CD8-positive, alpha-beta memory T cell (primary cell): ENCODE measurements at places on chromosomes 12 and 14. TPM values are rescaled to one million over a fixed set of nuclear protein-coding genes. Genes with fewer than 3 reads are reported as not detected.

Gene BMP4
- total RNA-seq, result not detected

Gene PPP1R1A
- not detected for total RNA-seq

GRCh38 chr14:73105727-73106126 lies 30.6 kb upstream of the PSEN1 start:
- DNase-seq, result no peak
- peaks cover 53% of the 10 kb centered on the region for H3K36me3 ChIP-seq
- no peak overlapping the region for H3K4me3 ChIP-seq
- H3K4me1 ChIP-seq, result no peaks in the 10 kb centered on the region

DNA sequence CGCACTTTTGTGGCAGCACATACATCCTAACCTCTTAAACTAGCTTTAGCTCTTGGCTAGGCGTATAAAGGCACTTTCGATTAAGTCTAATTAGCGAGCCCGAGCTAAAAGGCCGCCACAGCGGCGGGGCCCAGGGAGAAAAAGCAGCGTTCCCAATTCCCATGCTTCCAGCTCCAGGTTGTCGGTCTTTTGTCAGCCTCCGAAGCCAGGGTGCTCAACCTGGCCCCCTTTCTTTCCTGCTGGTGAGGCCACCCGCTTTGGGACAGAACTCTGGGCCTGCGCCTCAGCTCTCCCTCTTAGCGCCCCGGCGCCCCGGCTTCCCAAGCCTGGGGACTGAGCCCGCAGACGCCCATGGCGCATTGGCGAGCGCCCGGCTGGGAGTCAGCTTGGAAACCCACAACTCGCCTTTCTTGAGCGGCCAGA lies 33.3 kb upstream of the TBX5 start:
- no peak for DNase-seq
- no peak overlapping the region for H3K4me3 ChIP-seq
- H3K36me3 ChIP-seq, result no peaks in the 10 kb centered on the region

- no peaks in the 10 kb centered on the region for H3K4me1 ChIP-seq
- H3K4me3 ChIP-seq, result no peak overlapping the region
- H3K36me3 ChIP-seq, result no peaks in the 10 kb centered on the region
- H3K27me3 ChIP-seq, result no peaks in the 10 kb centered on the region
- no peak for DNase-seq
These were observed 231.5 kb downstream of the SUDS3 start for GRCh38 chr12:118607831-118608230.

DNA sequence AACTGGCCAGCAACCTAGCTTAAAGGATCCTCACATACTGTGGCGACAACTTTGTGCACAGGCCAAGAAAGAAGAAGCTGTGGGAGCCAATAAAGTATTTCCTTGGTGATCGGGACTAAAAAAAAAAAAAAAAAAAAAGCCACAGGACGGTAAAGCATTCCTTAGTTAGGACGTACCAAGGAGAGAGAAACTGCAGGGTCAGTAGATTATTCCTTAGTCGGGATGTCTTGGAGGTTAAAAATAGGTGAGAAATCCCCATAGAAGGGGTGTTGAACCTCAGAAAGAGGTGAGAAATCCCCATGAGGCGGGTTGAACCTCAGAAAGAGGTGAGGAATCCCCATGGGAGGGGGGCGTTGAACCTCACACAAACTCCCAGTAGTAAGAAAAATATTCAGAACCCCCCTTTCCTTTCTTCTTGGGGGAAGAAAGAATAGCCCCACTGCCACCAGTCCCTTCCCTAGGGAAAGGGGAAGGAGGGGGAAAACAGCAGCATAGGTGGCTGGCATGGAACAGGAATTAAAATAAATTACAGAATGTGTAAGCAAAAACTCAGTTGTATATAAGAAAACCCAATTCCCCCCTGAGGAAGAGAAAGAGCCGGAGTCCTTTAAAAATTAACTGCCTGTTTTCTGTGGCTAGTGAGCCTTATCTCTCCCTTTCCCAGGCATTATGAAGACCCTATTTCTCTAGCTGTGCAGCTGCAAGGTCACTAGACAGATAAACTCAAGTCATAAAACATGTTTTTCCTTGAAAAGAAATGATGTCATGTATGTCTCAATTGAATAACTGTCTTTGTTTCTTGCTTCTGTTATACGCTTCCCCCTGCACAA lies 26.8 kb downstream of the KLRK1 start:
- peaks cover 41% of the 10 kb centered on the region for H3K4me1 ChIP-seq
- peak overlapping the region; percentile 80 for H3K27ac ChIP-seq
- no peak overlapping the region for H3K4me3 ChIP-seq
- no peak for DNase-seq
- H3K36me3 ChIP-seq, result no peaks in the 10 kb centered on the region
- H3K27me3 ChIP-seq, result no peaks in the 10 kb centered on the region
